AG09319 (cell line): ENCODE measurements at places on chromosomes 4 and X.

DNA sequence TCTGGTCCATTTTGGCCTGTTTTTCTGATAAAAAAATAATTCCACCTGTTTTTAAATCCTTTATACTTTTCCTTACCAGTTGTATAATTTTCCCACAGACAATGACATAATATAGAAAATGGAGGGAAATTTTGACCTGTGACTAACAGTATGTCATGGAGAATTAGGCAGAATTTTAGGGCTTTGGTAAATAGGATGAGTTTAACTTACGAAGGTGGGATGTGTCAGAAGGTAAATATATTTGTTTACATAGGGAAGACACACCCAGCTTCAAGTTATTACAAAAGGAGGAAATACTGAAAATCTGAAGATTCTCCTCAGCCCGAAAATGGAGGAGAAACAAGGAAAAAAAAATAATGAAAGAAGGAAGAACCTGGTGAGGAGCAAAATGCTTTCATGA lies 64.6 kb upstream of the PPP3CA start:
- no peak for DNase-seq

DNA sequence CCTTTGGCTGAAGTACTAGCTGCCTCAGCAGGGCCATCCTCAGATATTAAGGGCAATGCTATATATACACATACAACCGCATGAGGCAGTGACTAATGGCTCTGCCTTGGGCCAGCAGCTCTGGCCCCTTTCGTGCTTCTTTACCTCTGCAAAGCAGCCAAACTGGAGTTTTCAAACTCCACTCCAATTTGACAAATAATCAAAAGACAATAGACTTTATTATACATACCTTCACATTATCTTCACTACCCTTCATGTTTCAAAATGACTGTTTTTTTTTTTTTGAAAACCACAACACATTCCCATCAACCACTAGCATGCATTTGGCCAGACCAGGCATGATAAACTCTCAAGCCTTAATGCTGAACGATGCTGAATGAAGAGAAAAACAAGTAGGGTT lies 187.7 kb downstream of the ENOX2 start:
- no peak for DNase-seq

GRCh38 chrX:112839856-112840255 lies 775 bp downstream of the AMOT start:
- DNase-seq: no peak

DNA sequence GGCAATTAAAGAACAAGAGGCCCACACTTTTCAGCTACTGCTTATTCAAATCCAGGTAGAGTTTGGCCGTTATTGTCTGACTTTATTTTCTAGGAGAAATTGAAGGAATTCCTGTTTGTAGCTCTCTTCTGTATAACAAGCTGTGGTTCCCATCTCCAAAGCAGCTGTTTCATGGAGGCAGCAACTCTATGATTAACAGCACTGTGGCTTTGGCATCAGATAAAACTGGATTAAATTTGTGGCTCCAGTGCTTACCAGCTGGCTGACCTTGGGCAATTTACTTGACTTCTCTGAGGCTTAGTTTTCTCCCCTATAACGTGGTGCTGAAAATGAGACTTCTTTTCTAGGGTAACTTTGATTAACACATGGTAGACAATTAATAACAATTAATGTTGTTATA lies 28.1 kb downstream of the SLC30A9 start:
- DNase-seq: no peak

DNA sequence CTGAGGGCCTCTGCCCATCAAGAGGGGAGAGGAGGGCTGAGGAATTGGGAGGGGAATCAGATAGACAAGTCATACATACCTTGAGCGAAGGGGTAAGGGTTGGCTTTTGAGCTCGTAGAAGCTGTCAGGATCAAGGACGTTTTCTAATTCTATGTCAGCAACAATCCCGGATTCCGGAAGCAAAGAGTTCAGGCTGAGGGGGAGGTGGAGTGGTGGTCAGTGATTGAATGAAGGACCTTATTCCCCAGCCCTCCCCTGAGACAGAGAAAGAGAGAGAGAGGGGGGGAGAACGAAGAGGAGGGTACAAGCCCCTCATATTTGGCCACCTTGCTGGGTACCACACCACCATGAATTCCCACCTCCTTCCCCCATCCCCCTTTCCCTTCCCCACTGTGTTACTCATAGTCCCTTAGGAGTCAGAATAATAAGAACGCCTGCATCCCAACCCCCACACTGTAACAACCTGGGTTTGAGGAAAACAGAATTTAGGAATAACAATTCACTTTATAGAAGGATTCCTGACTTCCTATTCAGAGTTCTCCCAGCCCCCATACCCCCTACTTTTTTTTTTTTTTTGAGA lies 2.7 kb downstream of the TFE3 start:
- no peak for DNase-seq

- no peak for DNase-seq
These were observed 31.4 kb upstream of the SLC25A31 start for GRCh38 chr4:127698789-127699200.

DNA sequence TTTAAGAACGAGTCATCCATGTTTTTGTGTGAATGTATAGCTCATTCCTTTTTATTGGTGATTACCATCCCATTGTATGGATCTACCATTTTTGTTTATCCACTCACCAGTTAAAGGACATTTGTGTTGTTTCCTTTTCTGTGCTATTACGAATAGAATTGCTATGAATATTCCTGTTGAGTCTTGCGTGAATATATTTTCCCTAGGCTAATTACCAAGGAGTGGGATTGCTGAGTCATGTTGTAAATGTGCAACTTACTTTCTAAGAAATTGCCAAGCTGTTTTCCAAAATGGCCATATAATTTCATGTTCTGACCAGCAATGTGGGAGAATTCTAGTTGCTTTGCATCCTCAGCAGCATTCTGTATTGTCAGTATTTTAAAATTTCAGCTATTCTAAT lies 51.3 kb downstream of the YIPF6 start:
- DNase-seq: no peak

DNA sequence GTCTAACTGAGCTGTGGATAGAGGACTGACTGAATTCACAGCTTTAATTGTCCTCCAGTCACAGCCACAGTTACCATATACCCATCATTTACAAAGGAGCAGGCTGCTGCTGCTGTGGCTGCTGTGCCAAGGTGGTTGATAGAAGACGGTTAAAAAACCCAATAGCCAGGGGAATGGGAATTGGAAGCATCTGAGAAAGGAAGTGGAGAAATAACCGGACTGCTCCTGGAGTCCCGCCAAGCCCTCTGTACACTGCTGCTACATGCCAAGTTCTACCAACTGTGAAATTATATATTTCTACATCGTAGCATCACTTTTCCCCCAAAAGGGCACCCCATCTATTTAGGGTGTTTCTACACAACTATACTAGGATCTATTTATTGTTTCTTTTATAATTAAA lies 279.7 kb upstream of the ARX start:
- DNase-seq: no peak

DNA sequence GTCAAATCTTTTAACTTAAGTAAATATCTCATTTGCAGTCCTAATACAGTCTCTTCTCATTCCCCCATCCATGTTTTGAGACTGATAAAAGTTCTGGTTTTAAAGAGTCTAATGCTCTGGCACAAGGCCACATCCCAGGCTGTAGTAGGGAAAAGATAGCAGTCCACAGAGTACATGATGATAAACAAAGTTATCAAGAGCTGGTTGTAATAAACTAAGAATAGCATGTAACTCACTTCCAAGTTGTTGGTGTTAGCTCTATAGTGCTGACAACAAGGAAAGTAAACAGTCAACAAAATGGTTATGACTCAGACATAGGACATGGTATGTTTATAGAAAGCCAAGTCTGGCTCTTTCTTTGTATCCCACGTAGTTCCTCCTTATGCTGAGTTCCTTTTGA lies 21.8 kb upstream of the AREG start:
- no peak for DNase-seq

DNA sequence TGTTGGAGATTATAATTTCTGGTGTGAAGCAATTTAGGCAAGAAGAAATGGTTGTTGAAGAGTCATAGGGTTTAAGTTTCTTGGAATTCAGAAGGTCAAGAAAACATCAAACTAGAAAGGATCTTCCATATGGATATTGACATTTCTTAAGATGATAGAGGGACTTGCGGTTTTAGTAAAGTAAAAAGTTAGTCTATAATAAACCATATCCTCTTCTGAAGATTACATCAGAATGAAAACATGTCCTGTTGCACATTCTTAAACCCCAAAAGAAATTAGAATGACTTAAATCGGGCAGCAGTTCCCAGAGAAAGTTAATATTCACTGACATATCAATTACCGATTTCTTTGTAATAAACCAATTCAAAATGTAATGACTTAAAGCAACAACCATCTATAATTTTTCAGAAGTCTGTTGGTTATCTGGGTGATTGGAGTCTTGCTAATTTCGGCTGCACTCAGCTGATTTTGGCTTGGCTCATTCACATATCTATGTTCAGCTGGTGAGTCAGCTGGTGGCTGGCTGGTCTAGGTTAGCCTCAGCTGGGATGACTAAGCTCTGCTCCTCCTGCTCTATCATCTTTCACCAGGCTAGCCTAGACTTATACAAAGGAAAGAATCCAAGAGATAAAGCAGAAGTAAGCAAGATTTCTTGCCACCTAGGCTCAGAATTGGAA lies 24.4 kb upstream of the DYNLT3 start:
- peak; percentile 81 for DNase-seq

DNA sequence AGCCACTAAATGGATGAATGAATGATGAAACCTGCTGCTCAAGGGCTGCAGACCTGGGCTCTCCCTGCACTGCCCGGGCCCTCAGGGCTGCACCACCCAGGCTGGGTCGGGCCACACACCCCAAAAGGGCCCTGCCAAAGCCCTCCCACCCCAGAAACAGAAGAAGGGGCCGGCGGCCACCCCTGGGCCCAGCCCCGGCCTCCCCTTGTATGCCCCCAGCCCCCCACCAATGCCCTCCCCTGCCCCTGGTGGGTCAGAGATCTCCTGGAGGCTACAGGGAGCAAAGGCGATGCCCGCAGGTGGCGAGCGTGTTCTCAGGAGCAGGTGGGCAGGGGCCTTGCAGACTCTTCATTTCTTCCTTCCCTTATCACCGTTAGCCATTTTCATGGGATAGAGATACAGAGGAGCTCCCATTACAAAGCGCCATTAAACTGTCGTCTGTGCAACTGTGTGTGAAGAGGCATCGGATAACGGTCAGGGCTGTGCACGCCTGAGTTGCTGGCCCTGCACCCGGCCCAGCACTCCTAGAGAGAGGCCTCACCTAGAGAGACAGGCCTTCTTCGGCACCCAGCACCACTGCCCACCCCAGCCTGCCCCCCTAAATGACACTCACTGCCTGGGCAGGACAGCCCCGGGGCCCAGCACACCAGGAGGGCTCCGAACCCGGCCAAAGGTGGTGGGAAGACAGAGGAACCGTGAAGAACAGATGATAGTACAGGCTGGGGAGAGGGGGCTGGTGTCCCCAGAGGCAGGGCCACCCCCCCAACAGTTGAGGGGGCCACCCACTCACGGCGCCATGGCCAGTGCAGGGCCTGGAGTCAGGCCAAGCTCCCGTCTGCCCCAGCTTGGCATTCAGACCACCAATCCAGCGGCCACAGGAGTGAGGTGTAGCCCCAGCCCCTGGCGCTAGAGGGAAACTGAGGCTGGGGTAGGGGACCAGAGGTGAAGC lies 133.7 kb downstream of the FAM53A start:
- DNase-seq: no peak

DNA sequence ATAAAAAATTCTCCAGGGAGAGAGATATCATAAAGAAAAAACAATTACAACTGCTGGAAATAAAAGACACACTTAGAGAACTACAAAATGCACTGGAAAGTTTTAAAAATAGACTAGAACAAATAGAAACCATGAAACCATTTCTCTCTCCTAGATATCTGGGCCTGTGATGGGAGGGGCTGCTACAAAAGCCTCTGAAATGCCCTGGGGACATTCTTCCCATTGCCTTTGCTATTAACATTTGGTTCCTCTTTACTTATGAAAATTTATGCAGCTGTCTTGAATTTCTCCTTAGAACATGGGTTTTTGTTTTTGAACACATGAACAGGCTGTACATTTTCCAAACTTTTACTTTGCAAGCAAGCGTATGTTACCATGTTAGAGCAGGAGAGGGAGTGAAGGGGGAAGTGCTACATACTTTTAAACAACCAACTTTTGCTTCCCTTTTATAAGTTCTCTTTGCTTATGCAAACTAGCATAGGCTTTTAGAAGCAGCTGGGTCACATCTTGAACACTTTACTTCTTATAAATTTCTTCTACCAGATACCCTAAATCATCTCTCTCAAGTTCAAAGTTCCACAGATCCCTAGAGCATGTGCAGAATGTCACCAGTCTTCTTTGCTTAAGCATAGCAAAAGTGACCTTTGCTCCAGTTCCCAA lies 47.9 kb upstream of the PACRGL start:
- no peak for DNase-seq

DNA sequence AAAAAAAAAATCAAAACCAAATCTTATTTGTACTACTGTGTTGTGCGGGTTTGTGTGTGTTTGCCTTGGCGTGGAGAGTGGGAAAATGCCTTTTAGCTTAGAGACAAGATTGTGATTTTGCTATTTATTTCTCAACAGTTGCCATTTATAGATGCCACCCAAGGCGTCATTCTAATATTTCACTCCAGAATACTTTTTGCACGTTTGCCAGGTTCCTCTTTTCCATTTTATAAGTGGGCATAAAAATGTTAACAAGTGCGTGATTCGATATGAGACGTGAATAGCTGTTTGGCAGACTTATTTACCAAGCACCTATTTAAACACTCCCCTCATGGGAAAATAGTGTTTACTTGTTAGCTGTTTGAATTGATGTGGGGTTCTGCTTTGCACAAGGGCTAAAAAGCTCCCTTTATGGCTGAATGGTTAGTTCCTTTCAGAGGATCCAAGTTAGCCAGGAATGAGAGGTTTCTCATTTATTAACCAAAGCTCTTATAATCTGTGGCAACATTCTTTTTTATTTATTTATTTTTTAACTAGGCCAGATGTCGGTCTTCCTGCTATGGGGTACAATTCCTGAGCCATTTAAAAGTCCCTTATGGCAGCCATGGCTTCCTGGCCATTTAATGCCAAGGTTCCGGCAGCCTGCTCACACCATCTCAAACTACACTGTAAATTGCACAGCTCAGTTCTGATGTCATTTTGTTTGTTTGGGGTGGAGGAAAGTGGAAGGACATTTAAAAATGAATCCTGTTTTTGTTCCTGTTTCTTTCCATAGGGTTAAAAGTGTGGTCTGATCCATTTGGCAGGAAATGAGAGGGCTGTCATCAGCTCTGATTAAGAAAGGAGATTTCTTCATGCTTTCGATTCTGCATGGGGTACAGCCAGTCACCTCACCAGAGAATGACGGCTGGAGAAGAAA lies 14.6 kb downstream of the SMIM20 start:
- no peak for DNase-seq

DNA sequence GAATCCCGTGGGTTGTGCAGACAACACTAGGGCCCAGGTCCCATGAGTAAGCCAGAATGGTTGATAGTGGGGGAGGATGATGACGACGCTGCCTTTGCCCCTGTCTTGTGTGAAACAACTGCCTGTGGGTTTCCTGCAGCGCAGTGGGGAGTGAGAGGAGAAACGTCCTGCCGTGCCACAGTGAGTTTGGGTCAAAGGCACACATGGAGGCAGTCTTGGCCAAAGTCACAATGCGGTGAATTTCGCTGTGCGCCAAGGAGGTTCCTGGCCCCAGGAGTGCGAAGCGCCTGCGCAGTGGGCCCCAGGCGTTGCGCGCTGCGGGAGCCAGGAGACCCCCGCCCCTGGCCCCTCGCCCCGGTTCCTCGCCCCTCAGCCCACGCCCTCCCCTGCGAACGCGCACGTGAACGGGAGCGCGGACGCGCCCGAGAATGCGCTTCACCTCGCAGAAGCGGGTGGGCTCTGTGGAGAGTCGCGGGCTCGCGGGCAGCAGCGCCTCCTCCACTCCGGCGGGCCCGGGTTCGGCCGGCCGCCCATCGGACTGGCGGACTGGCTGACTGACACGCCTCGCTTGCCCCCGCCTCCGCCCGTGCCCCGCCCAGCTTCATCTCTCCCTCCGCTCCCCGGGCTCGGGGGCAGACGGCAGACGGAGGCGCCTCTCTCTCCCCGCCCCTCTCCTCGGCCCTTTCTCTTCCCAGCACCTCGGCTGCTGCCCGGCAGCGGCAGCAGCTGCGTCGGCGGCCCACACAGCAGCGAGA lies at the start of gene NUDT10:
NUDT10 (plus strand) TSS at position 635 of the 755 bp plus-strand sequence. CDS start 144 bp downstream, outside the sequence.
- DNase-seq: no peak
